M059J (cell line): ENCODE measurements at places on chromosomes 16 and 17.
A peak's percentile ranks its signal among the peaks of the same experiment; 100 is the strongest.

DNA sequence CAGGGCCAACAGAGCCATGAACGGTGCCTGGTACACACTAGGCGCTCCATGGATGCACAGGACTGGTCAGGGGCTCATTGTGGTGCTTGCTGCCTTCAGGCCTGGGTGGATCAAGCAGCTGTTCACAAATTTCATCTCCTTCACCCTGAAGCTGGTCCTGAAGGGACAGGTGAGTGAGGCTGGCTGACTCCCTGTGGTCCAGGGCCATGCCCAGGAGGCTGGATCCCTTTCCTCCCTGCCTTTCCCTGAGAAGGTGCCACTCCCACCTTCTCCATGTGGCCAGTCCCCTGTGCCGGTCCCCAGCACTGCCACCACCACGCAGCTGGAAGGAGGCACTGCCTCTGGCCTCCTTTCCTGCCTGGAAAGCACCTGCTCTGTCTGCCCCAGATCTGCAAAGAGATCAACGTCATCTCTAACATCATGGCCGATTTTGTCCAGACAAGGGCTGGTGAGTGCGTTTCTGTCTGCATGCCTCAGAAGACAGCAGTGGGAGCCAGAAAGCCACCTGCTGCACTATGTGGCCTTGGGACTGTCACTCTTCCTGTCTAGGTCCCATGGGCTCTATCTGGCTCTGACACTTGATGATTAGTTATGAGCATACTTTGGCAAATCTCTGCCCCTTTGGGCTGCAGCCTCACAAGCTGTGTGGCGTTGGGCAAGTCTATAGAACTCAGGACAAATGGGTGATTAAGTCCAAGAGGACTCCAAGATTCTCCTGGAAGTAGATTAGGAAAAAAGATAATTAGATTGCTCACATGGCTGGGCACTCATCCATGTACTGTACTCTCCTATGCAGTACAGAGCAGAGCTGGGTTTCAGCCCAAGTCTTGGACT, 9.4 kb downstream of the CETP start:
- peak; percentile 50 for DNase-seq

- DNase-seq, result no peak
Measured at GRCh38 chr17:27326051-27326450, 32.1 kb downstream of the WSB1 start.

DNA sequence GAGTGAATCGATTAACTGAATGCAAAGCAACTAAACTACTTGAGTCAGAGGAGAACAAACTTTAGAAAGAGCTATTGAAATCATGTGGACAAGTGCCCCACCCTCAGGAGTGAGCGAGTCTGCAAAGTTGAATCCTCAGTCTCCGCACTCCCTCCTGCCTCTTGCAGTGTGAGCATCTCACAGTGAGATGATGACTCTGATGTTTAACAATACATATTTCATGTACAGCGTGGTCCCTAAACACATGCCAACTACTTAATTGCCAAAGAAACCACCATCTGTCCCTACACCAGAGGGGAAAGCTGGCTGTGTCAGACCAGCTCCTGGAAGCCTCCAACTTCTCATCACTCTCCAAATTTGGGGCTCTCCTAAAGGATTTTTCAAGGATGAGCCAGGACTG, 31.2 kb downstream of the PIMREG start:
- no peak for DNase-seq

DNA sequence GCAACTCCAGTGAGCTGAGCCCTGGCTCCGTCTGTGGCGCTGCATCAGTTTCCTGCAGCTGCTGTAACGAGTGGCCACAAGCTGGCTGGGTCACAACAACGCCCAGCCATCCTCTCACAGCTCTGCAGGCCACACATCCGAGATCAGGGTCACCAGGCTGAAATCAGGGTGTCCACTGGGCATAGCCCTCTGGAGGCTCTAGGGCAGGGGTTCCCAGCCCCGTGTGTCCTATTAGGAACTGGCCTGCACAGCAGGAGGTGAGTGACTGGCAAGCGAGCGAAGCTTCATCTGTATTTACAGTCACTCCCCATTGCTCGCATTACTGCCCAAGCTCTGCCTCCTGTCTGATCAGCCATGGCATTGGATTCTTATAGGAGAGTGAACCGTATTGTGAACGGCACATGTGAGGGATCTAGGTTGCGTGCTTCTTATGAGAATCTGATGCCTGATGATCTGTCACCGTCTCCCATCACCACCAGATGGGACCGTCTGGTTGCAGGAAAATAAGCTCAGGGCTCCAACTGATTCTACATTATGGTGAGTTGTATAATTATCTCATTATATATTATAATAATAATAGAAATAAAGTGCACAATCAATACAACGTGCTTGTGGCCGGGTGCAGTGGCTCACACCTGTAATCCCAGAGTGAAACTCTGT, 176.5 kb downstream of the SEC14L1 start:
- no peak for DNase-seq

DNA sequence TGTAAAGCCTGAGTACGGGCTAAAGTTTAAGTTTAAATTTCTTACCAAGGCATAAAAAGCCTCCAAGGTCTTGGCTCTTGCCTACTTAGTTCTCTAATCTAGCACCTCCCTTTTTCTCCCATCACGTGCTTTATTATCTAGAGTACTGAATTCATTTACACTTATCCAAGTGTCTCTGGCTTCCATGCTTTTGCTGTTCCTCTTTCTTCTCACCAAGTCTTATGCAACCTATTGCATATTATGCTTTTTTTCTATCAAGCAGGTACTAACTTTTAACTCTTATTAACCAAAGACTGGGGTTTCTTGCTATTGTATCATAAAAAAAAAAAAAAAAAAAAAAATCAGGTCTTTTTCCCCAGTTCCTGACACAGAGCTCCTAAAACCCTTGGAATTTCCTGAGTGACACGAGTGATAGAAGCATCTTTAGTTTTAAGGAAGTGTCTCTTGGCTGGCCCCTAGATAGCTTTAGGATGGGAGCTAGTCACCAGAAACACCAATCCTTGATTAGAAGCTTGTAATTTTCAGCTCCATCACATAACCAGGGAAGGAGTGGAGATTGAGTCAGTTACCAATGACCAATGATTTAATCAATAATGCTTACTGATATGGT, 44.9 kb downstream of the SSH2 start:
- no peak for DNase-seq

DNA sequence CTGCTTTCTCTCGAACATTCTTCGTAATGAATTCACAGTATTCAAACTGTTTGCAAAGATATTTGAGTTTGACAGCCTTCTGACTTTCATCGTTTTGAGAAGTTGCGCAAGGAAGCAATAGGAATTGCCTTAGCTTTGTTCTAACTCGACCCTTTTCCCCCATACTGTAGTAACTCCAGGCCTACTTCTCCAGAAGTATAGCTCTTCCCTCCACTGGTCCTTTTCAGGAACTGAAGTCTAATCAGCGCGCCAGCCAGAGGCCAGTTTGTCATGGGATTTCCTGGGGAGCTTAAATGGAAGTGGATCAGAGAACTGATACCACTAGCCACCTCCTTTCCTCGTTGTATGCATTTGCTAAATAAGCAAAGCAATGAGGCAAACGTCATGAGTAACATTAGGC, 27.9 kb downstream of the CDR2 start:
- no peak for DNase-seq

DNA sequence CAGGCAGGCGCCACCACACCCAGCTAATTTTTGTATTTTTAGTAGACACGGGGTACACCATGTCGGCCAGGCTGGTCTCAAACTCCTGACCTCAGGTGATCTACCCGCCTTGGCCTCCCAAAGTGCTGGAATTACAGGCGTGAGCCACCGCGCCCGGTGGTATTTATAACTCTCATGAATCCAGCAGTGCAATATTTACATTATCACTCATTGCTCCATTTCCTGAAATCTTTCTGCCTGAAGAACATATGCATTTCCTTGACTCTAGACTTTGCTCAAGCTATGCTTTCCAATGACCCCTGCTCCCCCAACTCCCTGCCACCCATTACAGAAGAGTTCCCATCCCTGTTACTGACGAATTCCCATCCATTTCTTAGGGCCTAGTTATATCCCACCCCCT, 19.7 kb upstream of the NDUFAB1 start:
- no peak for DNase-seq

DNA sequence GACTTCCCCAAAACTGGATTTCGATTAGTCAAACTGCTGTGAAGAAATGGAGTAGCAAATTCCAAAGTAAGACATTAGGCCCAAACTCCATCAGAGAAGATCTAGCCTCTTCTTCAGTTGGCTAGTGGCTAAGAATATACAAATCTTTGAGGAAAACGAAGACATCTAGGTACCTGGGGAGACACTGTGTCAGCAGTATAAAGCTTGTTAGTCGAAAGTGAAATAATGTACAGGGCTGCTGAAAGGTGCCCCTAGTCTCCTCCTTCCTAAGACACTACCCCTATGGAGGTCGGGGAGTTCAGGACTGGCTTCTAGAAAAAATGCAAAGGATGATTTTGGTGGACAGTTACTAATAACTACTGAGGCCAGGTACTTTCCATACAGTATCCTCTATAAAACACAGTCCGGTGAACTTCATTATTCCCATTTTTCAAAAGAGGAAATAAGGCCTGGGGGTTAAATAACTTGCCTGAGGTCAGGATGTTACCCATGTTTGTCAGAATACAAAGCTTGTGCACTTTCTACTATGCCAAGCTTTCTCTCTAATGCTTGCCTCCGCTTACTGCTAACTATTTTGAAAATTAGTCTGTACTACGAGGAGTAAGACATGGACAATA, 15.0 kb downstream of the DNAJC7 start:
- DNase-seq, result no peak

DNA sequence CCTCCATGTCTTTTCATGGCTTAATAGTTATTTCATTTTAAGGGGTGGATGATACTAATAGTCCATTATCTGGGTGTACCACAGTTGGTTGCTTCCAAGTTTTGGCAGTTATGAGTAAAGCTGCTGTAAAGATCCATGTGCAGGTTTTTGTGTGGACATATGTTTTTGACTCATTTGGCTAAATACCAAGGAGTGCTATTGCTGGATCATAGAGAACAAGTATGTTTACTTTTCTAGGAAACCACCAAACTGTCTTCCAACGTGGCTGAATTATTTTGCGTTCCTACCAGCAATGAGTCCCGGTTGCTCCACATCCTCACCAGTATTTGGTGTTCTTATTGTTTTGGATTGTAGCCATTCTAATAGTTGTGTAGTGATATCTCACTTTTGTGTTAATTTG, 181.9 kb downstream of the SPECC1 start:
- peak; percentile 87 for DNase-seq

- no peak for DNase-seq
Measured at GRCh38 chr17:66805567-66805966, 29.4 kb upstream of the CACNG5 start.

- DNase-seq, result no peak
Measured at GRCh38 chr17:35732806-35733136, 1.3 kb downstream of the RASL10B start.

DNA sequence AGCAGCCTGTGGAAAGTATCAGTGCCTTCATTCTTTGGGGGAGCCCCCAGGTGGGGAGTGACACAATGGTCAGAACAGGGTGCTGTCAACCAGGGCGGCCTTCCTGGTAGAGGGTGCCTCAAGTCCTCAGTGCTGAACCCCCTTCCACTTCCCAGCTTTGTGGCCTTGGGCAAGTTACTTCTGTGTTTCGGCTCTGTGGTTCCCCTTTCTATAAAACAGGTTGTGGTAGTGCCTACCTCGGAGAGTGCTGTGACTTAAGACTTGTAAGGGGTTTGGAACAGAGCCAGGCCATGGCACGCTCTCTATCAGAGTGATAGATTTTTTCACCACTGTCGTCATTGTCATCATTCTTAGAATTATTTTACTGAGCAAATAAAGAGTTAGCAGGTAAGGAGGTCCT, 141.1 kb downstream of the CCDC182 start:
- no peak for DNase-seq

DNA sequence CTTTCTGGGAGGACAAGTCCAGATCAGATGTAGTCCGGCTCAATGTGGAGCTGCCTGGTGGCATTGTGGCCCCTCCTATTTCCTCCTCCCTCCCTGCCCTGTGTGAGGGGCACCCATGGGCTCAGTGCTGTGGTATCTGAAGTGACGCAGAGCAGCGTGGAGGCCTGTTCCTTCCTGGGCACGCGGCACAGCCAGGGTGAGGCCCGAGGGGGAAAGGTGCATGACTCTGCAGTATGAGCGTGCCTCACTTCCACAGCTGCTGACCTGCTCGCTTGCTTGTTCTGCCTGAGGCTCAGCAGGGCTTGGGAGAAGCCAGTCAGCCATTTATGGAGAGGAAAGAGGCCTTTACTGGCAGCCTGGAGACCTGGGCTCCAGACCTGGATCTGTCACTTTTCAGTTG, 11.7 kb downstream of the TMEM238L start:
- DNase-seq, result peak; percentile 11

GRCh38 chr16:62700426-62701294, 664.4 kb upstream of the CDH8 start:
- DNase-seq, result no peak

DNA sequence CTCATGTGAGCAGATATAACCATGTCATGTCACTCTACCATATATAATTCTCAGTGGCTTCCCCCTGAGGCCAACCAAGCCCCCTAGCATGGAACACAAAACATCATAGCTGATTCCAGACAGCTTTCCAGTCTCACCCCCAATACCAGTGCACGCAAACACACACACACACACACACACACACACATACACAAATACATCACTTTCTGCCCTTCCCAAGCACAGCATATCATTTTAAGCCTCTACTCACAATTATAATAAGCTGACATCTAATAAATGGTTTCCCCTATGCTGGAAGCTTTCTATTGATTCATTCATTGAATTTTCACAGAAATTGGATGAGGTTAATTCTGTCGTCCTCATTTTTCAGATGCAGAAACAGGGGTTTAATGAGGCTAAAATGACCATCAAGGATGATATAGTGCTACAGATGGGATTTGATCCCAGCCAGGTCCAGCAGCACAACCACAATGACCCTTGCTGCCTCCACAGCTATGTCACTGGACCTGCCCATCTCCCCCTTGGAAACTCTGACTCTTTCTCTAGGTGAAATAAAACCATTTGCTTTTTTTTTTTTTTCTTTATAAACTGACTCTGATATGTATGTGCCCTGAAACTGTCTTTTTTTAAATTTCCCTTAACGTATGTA, 131.1 kb downstream of the TMEM114 start:
- no peak for DNase-seq

- DNase-seq, result no peak
Measured at GRCh38 chr17:74777901-74778515, 1.9 kb upstream of the NAT9 start.

DNA sequence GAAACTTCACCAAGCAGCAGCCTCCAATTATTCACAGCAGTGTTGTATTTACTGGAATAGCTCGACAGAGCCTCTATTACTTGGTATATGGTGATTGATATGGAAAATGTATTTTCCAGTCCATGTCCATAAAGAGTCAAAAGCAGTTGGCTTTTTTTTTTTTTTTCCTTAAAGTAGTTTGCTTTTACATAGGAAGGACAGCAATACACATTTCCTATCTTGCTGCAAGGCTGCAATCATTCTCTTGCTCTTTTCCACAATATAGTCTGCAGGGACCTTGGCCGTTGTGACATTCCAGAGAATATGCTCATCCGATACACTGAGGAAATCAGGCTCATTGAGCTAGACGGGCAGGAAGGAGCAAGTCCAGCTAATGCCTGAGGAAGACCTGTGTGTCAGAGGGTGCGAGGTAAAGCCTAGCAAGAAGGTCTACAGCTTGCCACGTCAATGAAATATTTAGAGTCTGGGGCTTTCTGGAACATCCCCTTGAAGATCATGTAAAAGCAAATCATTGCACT, 131.1 kb downstream of the ENGASE start:
- no peak for DNase-seq
